ENCODE measurements at places on chromosomes 11 and 22.

GRCh38 chr11:44589301-44589700, 23.8 kb downstream of the CD82 start:
- no peak for DNase-seq

DNA sequence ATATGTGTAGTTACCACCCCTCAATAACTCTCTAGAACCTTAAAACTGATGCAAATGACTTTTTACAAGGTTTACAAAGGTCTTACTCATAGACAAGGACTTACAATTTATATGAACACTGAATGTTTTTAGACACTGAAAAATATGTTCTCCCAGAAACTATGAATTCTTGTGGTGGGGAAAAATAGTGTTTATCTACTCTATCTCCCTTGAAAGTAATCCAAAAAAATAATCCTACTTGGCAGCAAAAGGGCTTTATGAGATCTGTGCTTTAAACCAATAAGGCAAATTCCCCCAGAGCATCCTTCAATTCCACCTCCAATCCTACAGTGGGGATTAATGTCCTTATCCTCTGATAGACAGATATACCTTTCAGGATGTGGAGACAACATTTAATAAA, 1984.1 kb upstream of the RAG2 start:
- no peak for DNase-seq

- DNase-seq: no peak
Observed at GRCh38 chr11:77062924-77063323, 3.8 kb upstream of the CAPN5 start.

GRCh38 chr11:120694726-120695125, 183.2 kb downstream of the GRIK4 start:
- DNase-seq: no peak

GRCh38 chr11:43579171-43579918, 101.2 kb upstream of the HSD17B12 start:
- DNase-seq: no peak

GRCh38 chr11:133681901-133682300, 149.6 kb upstream of the OPCML start:
- no peak for DNase-seq

- no peak for DNase-seq
Observed at GRCh38 chr22:47270463-47271135, 508.1 kb downstream of the TBC1D22A start.

DNA sequence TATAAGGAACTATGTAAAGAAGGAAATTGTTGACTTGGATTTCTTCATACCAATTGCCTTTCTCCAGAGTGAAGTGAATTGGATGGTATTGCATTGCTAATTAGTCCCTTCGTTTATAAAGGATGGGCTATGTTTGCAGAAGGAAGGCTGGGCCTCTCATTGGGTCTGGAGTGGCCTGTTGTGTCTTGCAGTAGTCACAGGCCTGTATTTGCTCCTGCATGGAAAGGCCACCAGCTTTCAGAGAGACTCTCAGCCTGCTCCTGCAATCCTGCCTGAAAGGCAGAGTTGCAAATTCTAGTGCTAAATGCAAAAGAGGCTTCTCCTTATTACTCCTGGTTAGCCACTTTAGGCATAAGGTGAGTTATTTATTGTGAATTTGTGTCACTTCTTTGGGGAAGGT, 103.8 kb downstream of the EXT2 start:
- no peak for DNase-seq

GRCh38 chr11:8006349-8006977, 19.3 kb downstream of the EIF3F start:
- no peak for DNase-seq

GRCh38 chr11:74345420-74345819, 34.0 kb upstream of the P4HA3 start:
- DNase-seq: no peak

DNA sequence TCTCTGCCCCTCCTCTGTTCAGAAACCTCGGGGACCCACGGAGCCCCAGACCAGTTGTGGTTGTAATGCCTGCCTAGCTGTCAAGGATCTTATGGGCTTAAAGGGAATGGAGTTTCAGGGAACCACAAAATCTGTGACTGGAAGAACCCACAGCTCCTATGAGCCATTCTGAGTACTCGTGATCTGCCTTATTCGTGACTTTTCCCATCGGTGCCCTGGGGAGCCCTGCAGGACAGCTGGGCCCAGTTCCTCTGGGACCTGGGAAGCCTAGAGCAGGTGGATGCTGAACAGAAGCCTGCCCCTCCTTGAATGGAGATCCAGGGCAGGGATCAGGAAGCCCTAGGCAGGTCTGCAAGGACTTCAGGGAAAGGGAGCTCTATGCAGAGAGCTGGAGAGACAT, 42.1 kb upstream of the TTC12 start:
- no peak for DNase-seq

- DNase-seq: no peak
Observed at GRCh38 chr11:60984636-60985035, 13.2 kb downstream of the CD6 start.
